ENCODE measurements at places on chromosomes 2 and 18. TPM values are rescaled to one million over a fixed set of nuclear protein-coding genes. Genes with fewer than 3 reads are reported as not detected.
A peak's percentile ranks its signal among the peaks of the same experiment; 100 is the strongest.

Gene PCARE
- total RNA-seq, result not detected

Gene PLA2R1
- not detected for total RNA-seq

Gene IL1RL2
- total RNA-seq, result not detected

Gene GPBAR1
- 0.82 TPM for total RNA-seq

Gene CTDSP1
- total RNA-seq, result 152 TPM

Gene EVX2
- not detected for total RNA-seq

Gene ALPG
- not detected for total RNA-seq

Gene WDCP
- 22.8 TPM for total RNA-seq

Gene ABCB11
- total RNA-seq, result not detected

Gene ABCG8
- total RNA-seq, result not detected

Gene CCDC85A
- not detected for total RNA-seq

Gene TRIM54
- 0.28 TPM for total RNA-seq

Gene COLEC11
- total RNA-seq, result 0.23 TPM

Gene ECEL1
- 0.21 TPM for total RNA-seq

GRCh38 chr2:162545254-162545653 is 201.3 kb downstream of the GCA start:
- DNase-seq, result no peak

- DNase-seq, result no peak
Observed at GRCh38 chr2:235850771-235851551, 317.2 kb downstream of the GBX2 start.

DNA sequence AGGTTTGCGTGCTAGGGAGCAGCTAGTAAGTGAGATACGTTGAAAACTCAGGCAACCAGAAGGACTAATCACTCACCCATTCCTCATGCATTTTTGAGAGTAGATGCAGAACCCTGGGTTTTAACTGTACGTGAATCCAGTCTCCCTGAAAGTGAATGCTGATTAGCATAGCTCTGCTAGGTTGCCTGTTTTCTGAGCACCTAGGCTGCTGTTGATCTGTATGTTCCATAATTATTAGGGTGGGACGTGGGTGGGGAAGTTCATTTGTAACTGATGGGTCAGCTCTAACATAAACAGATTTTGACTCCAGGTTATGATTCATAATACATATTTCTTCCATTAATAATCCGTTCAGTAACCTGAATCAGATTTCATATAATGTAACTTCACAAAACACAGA is 379.0 kb upstream of the FANCL start:
- no peak for DNase-seq

- no peak for DNase-seq
Observed at GRCh38 chr2:215354771-215355695, 43.2 kb downstream of the ATIC start.

- DNase-seq, result no peak
Observed at GRCh38 chr2:85250045-85250444, 77.7 kb downstream of the TGOLN2 start.

GRCh38 chr18:39721712-39722111 is 2156.1 kb upstream of the CELF4 start:
- DNase-seq, result no peak

DNA sequence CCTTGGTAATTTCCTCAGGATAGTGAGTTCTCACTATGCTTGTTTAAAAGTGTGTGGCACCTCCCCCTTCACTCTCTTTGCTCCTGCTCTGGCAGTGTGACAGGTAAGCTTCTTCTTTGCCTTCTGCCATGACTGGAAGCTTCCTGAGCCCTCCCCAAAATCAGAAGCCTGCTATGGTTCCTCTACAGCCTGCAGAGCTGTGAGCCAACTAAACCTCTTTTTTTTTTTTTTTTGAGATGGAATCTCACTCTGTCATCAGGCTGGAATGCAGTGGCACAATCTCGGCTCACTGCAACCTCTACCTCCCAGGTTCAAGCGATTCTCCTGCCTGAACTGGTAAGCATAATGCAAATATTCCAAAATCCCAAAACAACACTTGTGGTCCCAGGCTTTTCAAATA is 80.0 kb downstream of the SOWAHC start:
- DNase-seq, result no peak

DNA sequence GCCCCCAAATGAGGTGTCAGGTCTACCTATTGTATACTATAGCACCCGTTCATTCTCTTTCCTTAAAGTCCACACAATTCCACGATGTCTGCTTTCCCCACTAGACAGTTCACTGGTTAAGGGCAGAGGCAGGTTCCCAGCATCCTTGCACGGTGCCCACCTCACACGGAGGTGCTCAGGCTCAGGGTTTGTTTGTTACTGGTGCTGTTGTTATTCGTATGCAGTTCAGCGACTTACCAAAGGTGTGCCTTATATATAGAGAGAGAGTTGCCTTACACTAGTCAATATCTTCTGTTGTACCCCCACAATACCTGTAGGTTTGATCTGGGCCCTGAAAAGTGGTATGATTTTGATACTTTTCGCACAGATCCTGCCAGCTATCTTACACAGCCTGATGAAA is 30.6 kb downstream of the SLC3A1 start:
- DNase-seq, result no peak

DNA sequence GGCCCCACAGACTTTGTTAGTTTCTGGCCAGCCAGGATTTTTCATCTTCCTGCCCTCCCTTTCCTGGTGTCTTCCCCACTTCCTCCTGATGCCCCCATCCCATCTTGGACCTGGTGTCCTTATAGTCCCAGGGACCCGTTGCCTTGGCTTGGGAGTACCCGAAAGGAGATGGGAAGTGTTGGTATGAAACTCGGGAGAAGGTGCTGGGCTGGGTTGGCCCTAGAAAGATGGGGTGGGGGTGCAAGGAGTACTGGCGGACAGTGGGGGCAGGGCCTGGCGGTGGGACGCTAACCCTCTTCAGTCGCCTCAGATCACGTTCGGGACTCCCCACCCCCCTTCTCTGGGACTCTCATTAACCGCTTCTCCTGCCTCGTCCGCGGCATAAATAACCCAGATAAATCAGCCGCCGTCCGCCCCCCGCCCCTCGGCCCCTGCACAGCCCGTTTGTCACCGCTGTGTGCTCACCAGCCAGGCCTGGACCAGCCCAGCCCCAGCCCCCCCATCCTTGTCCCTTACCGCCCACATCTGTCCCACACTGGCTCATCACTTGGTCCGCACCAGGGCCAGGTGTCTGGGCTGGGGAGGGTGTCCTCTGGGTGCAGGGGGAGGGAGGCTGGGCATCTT is 3.7 kb upstream of the ASIC4 start:
- no peak for DNase-seq

GRCh38 chr2:99169534-99169933 is 11.3 kb downstream of the MITD1 start:
- DNase-seq, result no peak

GRCh38 chr2:16325016-16325975 is 340.3 kb downstream of the CYRIA start:
- DNase-seq, result no peak

- no peak for DNase-seq
Observed at GRCh38 chr18:57744211-57744694, 58.9 kb downstream of the ATP8B1 start.

- no peak for DNase-seq
Observed at GRCh38 chr2:135647836-135648579, 93.6 kb upstream of the UBXN4 start.

- no peak for DNase-seq
Observed at GRCh38 chr2:119753930-119754321, 5.8 kb upstream of the PTPN4 start.

DNA sequence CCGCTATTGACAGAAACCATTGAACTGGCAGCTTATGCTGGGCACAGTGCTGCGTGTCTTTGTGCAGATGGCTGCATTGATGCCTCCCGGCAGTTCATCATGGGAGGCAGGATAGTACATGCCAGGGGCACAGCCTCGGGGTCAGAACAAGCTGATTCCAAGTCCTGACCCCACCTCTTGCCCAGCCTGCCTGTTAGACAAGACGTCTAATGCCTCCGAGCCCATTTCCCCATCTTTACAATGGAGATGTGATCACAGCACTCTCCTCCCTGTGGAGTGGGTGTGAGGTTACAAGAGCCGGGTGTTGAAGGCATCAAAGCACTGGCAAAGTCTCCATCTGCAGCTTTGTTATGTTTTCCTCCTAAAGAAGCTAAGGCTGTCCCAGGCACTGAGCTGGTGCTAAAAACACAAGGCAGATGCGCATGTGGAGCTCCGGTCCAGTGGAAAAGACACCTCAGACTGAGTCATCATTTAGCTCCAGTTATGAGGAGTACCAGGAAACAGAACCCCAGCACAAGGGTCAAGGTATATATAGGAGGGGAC is 125.7 kb upstream of the EPAS1 start:
- DNase-seq, result no peak

DNA sequence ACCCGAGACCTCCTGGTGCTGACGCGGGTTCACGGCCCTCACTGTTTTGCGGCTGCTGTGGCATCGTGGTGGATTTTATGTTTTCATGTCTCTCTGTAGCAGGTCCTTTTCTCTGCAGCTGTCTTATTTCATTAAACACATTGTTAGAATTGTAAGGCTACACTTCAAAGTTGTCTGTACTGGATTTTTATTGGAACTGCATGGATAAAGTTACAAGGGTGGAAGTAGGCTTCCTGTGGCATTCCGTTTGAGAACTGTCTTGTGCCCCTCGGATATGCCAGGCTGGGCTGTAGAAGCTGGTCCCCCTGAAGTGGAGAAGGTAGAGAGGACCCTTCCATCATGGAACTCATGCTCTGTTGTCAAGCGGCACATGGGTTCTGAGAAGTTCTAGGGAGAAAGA is 127.3 kb downstream of the SNTG2 start:
- DNase-seq, result no peak

DNA sequence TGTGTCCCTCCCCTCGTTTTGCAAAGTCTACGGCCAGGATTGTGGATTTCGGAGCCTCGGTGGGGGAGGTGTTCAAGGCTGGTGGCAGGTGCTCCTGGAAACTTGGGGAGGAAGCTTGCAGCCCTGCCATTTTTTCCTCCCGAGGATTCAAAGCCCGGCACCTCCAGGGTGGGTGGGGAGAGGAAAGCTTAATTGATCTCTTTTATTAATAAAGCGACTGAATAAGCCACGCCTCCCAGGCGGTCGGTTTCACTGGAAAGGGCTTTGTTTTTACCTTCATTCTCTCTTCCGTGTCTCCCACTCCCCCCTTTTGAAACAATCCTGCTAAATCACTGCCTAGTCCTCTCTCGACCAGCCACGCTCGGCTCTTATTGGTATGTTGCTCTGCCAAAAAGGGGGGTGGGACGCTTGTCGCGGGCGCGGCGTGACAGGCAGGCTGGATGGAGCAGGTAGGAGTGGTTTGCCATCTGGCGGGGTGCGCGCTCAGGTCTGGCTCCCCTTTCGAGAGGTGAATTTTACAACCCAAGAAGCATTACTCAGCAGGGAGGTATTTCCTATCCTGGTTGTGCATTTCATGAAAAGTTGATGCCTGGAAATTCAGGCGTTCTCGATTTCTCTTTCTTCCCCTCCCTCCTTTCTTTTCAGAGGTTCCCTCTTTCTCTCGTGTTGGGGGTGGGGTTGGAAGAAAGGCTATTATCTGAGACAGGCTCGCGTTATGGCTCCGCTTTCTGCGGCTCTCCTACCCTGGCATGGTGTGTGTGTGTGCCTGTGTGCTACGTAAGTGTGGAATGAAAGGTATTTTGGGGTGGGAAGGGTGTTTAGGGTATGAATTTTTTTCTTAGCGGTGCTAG is 1.4 kb downstream of the NEDD4L start:
- DNase-seq, result peak; percentile 40

GRCh38 chr18:48875942-48876511 is 74.7 kb downstream of the SMAD7 start:
- no peak for DNase-seq

- no peak for DNase-seq
Observed at GRCh38 chr2:207141386-207141785, 24.4 kb downstream of the KLF7 start.

DNA sequence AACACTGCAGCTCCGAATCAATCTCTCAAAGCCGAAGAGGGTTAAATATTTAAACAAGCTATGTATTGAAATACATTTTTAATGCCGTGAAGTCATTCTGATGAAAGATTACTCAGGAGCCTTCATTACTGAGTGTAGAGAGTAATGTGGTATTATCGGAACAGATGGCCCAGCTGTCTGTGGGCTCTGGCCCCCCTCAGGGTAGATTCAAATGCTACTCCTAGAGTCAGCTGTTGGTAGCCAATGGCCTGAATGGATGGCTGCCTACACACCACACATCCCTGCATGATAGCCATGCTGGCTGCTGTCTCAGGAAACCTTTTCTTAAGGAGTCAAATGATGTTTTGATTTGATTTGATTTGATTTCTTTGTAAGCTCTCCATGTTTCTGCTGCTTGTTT is 732.3 kb upstream of the CELF4 start:
- no peak for DNase-seq

GRCh38 chr18:80171054-80171872 is 62.2 kb downstream of the ADNP2 start:
- peak; percentile 69 for DNase-seq

- no peak for DNase-seq
Observed at GRCh38 chr2:168528469-168528868, 72.4 kb downstream of the CERS6 start.

GRCh38 chr2:45937990-45938389 is 286.5 kb downstream of the PRKCE start:
- DNase-seq, result no peak

- DNase-seq, result no peak
Observed at GRCh38 chr2:144511937-144512336, 8.0 kb downstream of the ZEB2 start.

- peak; percentile 71 for DNase-seq
Observed at GRCh38 chr2:172437419-172438341, 10.3 kb downstream of the ITGA6 start.

- DNase-seq, result no peak
Observed at GRCh38 chr2:19355931-19356544, 2.4 kb downstream of the OSR1 start.

GRCh38 chr2:162113776-162114168 is 38.3 kb downstream of the GCG start:
- no peak for DNase-seq

DNA sequence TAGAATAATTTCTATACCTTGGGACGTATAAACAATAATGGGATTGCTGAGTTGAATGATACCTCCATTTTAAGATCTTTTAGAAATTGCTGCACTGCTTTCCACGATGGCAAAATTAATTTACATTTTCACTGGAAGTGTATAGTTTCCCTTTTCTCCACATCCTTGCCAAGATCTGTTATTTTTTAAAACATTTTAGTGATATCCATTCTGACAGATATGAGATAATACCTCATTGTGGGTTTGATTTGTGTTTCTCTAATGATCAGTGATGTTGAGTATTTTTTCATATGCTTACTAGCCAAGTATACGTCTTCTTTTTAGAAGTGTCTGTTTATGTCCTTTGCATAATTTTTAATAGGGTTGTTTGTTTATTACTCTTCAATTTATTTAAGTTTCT is 908.5 kb upstream of the CNTNAP5 start:
- DNase-seq, result no peak

DNA sequence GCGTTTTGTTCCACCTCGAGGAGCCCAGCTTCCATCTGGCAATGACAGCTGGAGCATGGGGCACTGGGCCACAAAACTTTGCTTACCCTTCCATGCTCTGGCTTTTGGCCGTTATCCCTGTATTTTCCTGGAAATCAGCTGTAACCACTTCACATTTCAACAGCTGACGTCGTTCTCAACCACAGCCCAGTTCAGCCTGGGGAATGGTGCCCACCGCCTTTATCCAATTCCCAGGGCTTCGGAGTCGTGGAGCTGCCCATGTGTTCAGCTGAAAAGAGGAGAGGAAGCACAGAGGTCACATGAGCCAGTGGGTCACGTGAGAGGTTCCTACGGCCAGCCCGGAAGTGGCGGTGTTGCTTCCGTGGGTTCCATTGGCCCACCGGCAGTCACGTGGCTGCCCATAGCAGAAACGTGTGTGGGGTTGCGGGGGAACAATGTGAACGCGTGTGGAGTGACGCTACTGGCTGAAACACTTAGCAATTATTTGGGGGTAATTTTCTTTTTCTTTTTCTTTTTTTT is 16.7 kb upstream of the EDAR start:
- no peak for DNase-seq

GRCh38 chr2:162212366-162212765 is 30.9 kb downstream of the FAP start:
- no peak for DNase-seq
